Upper lobe of left lung (tissue), 6 donors: ENCODE measurements at places on chromosomes 16 and 17.

DNA sequence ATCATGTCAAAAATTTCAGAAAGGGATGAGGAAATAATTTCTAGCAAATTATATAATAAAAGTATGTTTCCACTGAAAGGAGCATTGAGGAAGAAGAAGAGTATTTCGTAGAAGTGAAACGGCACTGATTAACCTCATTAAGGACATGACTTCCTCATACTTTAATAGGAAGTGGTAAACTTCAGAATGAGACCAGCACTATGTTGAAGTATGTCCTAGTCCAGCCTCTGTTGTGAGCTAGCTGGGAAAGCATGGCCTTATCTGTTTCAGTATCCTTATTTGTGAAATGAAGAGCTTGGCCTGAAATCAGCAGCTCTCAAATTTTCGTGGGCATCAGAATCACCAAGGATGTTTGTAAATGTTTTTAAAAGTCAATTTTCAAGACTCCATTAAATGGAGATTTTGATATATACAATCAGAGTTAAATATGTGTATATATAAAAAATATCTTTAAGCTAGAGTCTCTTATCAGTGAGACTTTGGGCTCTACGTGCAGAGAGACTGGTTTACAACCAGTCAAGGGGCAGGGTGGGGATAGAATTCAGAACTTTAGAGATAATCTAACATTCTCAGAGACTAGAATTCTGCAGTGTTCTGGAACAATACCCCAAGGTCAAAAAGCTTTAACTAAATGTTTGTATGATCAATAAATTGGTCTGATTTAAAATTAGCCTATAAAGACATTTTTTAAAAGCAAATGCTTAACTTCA, 365.4 kb downstream of the CDH13 start:
- no peak for DNase-seq

GRCh38 chr16:11581678-11582077, 5.0 kb downstream of the LITAF start:
- no peak for DNase-seq

DNA sequence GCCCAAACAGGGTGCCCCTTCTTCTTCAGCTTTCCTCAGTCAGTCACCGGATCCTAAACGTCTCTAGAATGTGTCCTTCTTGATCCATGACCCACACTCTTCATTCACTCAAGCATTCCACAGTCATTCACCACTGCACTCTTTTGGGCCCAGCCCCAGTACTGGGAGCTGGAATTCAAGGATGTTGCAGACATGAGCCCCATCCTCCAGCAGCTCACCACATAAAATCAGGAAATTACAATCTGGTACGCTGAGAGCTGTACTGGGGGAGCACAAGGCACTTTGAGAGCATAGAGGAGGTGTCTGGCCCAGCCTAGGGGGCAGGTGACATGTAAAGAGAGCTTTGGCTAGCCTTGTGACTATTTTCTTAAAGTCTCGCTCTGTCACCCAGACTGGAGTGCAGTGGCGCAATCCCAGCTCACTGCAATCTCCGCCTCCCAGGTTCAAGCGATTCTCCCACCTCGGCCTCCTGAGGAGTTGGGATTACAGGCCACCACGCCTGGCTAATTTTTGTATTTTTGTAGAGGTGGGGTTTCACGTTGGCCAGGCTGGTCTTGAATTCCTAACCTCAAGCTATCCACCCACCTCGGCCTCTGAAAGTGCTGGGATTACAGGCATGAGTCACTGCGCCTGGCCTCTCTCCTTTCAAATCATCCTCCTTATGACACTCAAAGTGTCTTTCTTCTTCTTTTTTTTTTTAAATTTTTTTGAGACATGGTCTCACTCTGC, 18.7 kb downstream of the CES4A start:
- no peak for DNase-seq

DNA sequence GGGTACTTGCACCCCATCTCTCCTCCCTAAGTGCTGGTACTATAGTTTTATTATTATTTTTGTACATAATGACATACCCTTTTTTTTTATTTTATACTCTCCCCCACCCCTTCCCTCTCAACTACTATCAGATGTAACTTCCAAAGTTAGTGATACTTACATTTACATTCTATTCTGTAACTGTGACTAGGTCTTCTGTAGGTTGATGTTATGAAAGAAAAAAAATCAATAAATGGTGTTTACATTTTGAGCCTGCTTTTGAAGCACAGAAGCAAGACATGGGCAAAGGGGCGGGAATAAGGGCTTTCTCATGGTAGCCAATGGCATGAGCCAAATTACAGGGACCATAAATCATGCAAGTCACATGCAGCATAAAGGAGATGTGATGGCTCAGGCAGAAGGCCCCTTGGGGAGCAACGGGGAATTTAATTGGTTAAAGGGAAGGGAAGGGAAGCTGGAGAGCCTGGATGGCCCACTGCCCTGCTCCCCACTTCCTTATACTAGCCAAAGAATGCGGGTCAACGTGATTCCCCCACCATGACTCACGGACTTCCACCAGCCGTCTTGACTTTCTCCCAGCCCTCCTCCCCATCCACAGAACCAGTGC, 2.4 kb upstream of the ACSF2 start:
- peak; percentile 83 for DNase-seq

DNA sequence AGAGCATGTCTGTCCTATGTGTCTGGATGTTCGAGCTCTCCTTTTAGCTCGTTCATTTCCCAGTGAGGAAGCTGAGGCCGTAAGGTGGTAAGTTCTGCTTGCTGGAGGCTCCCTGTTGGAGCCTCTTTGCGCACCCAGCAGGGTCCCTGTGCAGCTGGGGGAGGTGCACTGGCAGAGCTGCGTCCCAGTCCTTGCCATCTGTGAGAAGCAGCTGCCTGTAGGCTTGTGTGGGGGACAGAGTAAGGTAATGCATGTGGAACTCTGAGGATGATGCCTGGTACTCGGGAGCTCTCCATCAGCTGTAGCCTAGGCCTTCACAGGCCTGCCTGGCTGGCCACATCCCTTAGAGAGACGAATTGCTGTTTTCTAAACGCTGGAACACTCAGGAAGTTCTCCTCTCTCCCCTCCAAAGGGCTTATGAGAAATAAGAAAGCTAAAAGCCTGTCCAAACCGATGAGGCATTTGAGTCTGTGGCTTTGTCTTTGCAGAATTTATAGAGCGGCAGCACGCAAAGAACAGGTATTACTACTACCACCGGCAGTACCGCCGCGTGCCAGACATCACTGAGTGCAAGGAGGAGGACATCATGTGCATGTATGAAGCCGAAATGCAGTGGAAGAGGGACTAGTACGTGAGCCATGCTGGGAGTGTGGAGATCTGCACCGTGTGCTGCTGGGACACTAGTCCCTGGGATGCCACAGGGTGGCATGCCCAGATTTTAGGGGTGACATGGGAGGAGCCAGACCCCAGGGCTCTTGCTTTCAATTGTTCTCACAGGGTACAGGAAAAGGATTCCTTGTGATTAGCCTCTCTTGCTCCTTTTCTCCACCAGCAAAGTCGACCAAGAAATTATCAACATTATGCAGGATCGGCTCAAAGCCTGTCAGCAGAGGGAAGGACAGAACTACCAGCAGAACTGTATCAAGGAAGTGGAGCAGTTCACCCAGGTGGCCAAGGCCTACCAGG, 1.6 kb downstream of the NDUFB10 start:
- DNase-seq = no peak

- no peak for DNase-seq
Measured at GRCh38 chr16:82358606-82359221, 188.7 kb upstream of the MPHOSPH6 start.

GRCh38 chr17:55705847-55706246, 16.8 kb downstream of the TMEM100 start:
- no peak for DNase-seq

- no peak for DNase-seq
Measured at GRCh38 chr17:67737145-67737544, 19.4 kb downstream of the NOL11 start.

- no peak for DNase-seq
Measured at GRCh38 chr17:17566896-17567513, 24.5 kb downstream of the PEMT start.

- DNase-seq = no peak
Measured at GRCh38 chr17:16247586-16247984, 30.6 kb downstream of the PIGL start.

GRCh38 chr16:78509965-78510364, 410.5 kb downstream of the WWOX start:
- DNase-seq = no peak

GRCh38 chr17:50397919-50398285, 579 bp upstream of the LRRC59 start:
- DNase-seq = no peak

DNA sequence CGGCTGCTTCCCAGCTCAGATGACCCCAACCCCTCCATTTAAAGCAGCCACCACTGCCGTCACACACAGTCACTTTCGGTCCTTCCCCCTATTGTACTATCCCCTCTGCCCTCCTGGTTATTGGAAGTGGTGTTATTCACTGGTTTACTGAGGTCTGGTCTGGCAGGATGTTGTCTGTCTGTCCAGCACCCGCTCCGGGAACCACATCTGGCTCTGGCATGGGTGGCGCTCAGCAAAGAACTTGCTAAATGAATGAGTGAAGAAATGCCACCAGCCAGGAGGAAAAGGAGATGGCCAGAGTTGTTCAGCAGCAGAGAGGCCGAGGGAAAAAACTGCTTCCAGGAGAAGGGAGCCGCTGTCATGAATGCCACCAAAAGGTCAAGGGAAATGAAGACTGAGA, 161.6 kb downstream of the GSG1L start:
- no peak for DNase-seq

DNA sequence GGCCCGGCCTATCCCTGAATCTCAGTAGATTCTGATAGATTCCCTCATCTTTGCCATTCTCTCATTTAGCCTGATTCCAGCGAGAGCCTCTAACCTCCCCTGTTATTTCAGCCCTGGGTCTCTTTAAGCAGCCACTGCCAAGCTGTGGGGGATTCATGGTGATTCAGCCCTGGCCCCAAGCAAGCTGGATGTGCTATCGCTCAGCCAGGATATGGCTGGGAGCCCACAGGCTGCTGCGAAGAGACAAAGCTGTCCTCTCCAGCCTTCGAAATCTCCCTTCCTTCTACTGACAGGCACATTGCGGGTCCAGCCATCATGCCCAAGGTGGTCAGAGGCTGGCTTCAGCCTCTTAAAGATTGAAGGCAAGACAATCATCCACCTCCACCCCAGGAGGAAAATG, 394.1 kb downstream of the SOX9 start:
- no peak for DNase-seq

DNA sequence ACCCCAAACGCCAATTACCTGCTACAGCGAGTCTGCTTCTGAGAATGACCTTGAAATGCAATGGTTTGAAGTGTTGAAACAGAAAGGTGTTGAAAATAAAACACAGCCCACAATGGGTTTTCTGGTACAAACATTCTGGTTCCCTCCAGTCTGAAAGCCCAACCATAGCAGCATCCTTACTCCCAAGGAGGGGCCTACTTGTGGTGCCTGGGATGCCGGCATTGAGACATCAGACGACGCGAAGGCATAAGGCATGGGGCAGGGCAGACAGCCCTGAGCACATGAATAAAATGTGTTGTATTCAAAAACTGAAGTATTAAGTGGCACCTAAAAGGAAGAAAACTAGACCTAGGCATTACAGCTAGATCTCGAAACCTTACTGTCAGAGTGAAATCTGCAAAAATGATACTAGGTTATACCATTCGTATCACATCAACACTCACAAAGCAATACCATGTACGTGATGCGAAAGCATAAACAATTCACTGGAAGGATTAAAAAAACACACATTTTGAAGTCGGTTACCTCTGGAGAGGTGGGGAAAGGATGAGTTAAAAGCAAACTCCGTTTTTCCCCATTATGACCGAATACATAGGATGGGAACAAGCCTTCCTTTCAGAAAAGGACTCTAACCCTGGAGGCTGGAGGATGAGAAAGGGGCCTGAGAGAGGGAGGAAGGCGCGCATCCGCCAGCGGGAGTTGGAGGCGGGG, 702 bp downstream of the NUDT21 start:
- DNase-seq = no peak

- DNase-seq = no peak
Measured at GRCh38 chr17:81534157-81535006, 6.2 kb downstream of the FSCN2 start.

DNA sequence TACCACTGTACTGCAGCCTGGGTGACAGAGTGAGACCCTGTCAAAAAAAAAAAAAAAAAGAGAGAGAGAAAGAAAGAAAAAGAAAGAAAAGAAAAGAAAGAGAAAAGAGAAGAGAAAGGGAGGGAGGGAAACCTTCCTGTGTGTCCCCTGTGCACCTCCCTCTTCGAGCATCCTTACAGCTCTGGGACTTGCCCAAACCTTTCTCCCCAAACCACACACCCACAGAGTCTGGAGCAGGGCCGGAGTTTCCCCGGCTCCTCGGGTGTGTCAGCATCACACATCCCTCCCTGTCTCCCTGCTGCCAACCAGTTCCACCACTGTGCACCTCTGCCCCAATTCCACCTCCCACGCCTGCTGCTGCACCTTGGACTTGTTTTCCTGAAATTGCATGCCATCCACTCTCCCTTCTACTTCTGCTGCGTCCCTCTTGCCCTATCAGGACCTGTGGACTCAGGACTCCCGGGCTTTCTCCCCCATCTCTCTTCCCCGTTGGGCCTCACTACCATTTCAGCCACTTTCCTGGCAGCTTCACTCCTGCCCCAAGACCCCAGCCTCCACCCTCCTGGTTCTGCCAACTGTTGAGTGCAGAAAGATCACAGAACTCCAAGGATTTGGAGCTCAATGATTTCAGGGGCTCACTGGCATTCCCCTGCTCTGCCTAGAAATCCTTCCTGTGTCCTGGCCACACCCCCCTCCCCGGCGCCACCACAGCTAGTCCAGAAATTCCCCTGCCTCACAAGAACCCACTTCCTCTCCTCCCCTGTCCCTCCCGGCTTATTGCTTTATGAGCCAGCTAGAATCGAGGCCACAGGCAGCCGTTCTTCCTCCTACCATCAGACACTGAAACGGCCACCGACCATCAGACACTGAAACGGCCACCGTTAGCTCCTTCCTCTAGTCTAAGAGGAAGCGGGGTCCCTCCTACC, 3.7 kb upstream of the CDK3 start:
- peak; percentile 84 for DNase-seq

DNA sequence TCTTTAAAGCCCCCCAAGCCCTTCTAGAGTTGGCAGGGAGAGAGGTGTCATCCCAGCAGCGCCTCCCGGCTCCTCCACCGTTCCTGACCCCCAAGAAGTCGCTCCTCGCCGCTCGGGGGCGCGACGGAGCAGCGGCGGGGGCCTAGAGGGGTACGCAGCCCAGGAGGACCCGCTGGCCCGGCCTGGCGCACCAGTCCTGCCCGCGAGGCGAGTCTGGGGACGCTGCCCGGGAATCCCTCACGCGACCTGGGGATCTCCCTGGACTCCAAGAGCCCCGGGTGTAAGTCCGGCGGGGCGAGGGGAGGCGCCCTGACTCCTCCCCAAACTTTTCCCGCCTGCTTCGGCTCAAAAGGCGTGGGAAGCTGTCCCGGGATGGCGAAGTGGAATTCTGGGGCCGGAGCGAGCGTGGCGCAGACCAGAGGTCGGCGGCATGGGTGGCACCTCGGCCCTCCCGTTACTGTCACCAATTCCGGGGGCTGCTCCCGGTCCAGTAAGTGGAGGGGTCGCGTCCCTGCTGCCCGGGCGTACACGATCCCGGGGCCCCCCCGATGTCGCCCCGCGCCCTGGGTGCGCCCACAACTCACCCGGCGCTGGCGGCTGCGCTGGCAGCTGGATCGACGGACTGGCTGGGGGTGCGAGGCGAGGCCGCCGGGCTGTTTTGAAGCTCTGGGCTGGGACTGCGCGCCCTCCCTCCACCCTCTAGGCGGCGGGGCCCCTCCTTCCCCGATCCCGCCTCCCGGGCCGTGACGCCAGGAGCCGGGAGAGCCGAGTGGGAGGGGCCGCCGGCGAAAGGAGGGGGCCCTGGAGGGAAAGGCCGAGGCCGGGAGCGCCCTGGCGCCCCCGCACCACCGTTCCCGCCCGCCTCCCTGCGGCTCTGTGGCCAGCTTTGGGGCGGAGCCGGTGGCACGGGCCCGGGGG, at the start of gene EMP2:
Gene EMP2, minus strand, starts transcription at position 634 of the 918 bp plus-strand sequence. CDS start 32,981 bp downstream, outside the sequence.
- peak; percentile 86 for DNase-seq
